Urinary bladder (tissue), 4 donors: ENCODE measurements at places on chromosomes 4 and X. TPM values are rescaled to one million over a fixed set of nuclear protein-coding genes. Genes with fewer than 3 reads are reported as not detected.

GRCh38 chr4:4349867-4350266, 37.0 kb upstream of the NSG1 start:
- no peak for DNase-seq

DNA sequence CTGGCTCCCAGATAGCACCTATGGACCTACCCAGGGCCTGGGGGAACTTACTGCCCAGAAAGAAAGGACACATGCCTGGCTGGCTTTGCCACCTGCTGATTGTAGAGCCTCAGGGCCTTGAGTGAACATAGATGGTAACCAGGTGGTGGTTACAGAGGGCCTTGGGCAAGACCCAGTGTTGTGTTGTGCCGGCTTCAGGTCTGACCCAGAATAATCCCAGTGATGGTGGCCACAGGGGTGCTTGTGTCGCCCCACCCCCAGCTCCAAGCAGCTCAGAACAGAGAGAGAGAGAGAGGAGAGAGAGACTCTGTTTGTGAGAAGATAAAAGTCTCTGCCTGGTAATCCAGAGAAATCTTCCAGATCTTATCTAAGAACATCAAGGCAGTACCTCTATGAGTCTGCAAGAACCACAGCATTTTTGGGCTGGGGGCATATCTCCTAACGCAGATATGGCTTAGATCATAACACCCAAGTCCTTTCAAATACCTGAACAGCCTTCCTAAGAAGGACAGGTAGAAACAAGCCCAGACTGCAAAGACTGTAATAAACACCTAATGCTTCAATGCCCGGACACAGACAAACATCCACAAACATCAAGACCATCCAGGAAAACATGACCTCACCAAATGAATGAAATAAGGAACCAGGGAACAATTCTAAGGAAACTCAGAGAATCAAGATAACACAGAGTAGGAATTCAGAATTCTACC, 16.3 kb upstream of the RP2 start:
- no peak for DNase-seq

DNA sequence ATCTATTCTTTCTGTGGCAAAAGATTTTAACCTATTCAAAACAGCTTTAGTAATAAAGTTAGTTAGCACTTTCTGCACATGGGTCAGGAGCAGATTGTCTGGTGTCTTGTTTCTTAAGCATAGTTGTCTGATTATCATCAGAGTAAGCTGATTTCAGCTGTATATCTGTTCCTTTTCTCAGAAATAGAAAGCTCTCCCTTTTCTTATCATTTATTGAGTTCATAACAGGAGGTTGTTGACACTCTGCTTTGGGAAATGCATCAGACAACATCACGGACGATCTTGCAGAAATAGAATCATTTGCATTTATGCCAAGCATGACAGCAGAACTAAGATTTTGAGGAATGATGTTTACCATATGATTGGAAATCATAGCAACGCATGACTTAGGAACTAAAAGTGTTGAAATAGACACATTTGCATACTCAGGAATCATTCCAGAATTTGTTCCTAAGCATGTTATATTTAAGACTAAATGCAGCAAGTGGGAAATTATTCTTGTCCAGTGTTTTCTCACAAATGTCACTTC, 66.7 kb downstream of the RBMX2 start:
- DNase-seq, result no peak

- no peak for DNase-seq
Observed at GRCh38 chrX:9609987-9610386, 145.1 kb downstream of the TBL1X start.

DNA sequence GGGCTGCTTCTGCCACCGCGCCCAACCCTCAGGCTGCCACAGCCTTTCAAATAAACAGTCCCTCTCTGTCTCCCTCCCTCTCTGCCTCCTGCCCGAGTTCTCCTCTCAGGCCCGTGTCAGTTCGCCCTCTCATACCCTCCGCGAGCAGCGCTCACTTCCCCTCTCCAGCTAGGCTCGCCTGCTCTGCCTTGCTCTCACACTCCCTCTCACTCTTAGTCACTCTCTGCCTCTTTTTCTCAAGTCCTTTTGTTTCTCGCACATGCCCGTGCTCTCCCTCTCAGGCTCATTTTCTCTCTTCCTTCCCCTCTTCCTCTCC, 3.2 kb downstream of the EFNB1 start:
- DNase-seq, result no peak

DNA sequence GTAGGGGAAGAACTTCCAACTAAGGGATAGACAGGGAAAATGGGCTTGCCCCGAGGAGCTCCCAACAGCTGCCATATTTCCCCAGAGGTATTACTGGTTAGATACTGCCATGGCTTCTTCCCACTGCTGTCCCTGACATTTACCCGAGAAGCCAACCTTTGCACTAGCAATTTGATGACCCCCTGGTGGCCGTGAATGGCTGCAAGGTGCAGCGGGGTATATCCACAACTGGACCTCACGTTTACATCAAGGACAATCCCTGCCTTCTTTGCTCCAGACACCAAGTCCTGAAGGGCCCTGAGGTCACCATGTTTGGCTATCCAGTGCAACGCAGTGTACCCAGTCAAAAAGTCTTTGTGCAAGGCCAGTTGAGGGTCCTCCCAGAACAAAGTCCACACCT, 2.3 kb downstream of the SOWAHB start:
- no peak for DNase-seq

- no peak for DNase-seq
Observed at GRCh38 chr4:159353422-159354116, 250.7 kb downstream of the RAPGEF2 start.

DNA sequence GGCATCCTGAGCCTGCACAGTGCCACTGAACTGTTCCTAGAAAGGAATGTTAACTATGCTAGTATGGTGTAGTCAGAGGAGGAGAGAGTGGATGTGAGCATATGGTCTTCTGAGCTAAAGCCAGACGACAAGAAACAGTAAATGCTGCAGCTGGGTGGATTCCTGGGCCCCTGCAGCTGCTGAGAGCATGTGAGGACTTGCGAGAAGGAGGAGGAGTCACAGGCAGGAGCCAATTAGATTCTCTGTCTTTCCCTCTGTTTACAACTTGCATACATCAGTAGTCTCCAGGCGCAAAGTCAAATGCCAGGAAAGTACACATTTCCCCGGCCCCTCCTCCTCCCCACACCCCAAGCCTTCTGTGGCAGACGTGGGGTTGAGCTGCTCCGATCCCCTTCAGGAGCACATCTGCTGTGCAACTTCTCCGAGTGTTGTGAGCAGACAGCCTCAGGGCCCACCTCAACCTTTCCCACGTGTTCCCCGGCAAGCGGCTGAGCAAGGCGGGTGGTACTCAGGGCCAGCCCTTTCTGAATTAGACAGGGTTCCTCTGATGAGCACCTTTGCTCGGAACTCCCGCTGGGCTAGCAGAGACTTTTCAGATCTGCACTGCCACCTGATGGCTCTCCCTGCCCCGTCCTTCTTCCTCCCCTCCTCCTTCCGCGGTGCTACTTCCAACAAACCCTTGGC, 108.7 kb upstream of the ATP6AP2 start:
- DNase-seq, result peak; percentile 69

DNA sequence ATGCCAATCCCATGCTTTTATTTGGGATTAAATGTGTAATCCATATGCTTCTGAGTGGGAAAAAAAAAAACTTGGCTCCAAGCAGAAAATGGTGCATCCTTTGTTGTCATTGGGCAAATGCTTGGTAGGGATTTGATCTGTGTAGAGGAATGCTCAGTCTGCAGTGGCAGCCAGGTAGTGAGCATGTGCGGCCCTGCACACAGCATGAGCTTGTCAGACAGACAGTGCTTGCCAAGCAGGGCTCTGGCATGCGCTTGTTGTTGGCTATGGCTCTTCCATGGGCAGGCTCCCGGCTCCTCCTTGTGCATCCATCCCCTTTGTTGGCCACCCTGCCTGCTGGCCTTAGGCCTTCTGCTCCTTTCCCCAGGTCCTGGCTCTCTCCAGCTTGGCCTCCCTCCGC, 130.3 kb downstream of the GPR143 start:
- no peak for DNase-seq

- DNase-seq, result no peak
Observed at GRCh38 chrX:107804427-107804826, 21.2 kb upstream of the MID2 start.

- no peak for DNase-seq
Observed at GRCh38 chr4:107999932-108000539, 10.3 kb downstream of the HADH start.

DNA sequence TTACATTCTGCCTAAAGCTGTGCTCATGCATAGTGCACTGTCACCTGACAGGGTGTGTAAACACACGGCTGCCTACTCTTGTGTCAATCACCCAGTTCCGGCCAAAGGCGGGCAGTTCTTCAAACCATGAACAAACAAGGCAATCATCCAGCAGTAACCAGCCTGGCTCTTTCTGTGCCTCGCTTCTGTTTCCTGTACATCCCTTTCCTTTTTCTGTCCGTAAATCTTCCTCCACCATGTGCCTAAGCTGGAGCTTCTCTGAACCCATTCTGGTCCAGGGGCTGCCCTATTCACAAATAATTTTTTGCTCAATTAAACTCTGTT, 60.8 kb upstream of the CBR4 start:
- DNase-seq, result no peak

DNA sequence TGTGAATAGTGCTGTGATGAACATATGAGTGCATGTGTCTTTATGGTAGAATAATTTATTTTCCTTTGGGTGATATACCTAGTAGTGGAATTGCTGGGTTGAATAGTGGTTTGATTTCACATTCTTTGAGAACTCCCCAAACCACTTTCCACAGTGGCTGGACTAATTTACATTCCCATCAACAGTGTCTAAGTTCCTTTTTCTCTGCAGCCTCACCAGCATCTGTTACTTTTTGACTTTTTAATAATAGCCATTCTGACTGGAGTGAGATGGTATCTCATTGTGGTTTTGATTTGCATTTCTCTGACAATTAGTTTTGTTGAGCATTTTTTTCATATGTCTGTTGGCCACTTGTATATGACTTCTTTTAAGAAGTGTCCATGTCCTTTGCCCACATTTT, 29.1 kb downstream of the JADE3 start:
- no peak for DNase-seq

- DNase-seq, result no peak
Observed at GRCh38 chr4:160319868-160320260, 1217.0 kb downstream of the RAPGEF2 start.

- no peak for DNase-seq
Observed at GRCh38 chr4:82696117-82696860, 102.3 kb downstream of the SCD5 start.

GRCh38 chr4:111854494-111855087, 290.7 kb upstream of the FAM241A start:
- DNase-seq, result no peak

DNA sequence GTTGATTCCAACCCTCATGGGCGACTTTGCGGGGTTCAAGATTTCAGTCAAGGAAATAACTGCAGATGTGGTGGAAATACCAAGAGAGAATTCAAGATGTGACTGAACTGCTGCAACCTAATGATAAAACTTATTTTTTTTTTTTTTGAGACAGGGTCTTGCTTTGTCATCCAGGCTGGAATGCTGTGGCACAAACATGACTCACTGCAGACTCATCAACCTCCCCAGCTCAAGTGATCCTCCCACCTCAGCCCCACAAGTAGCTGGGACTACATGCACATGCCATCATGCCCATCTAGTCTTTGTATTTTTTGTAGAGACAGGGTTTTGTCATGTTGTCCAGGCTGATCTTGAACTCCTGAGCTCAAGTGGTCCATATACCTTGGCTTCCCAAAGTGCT, 19.5 kb upstream of the WDFY3 start:
- no peak for DNase-seq

DNA sequence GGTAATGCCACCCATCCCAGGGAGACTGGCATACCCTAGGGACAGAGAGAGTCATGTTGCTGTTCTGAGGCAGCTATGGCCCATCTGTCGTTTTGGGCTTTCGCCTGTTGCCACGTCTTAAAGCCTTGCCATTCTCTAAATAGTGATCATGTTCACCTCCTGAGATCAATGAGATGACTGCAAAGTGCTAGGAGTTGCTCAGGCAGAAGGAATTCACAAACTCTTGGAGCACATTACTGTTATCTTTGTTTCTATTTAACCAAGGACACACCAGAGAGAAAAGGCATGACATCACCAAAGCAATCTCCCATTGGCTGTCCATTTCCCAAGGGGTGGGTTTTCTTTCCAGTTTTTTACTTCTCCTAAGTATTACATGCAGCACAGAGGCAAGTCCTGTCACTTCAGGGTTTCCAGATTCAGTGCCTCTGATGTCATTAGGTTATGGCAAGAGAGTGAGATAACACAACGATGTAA, 37.1 kb upstream of the SETD7 start:
- DNase-seq, result no peak

GRCh38 chrX:115591856-115592842, 31.2 kb downstream of the PLS3 start:
- DNase-seq, result no peak

DNA sequence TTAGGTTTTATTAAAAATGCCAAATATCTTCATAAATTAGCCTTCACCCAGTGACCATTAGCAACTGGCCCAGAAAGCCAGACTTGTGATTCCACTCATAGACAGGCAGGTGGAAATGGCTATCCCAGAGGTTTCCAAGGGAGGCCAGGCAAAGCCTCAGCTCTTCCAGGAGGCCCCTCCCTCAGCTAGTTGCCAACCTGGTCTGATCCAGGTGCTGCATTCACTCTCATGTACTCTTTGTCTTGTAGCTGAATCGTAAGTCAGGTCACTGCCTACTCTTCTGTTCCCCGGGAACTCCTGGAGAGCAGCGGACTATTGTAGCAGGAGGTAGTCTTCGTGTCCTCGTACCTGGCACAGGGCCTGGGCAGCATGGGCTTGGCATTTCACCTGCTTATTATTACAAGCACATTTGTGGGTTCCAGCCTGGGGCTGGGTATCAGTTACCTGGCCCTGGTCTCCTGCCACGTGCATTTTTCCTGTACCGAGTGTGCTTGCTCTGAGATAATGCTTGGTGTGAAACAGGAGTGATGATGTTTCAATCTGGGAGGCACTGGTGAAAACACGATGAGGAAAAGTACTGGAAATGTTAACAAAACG, 101.6 kb downstream of the FAM193A start:
- DNase-seq, result no peak

- no peak for DNase-seq
Observed at GRCh38 chr4:145589916-145590702, 29.1 kb upstream of the MMAA start.

DNA sequence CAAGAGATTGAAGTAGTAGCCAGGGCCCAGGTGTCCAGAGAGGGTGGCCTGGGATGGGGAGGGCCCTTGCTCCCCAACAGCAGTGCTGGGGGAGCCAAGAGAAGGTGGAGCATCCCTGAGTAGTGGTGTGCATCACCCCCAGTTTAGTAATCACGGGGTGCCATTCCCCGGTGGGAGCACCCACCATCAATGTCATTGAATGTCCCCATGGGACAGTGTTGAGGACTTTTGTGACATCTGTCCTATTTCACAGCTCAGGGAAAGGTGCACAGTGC, 4.4 kb upstream of the CPZ start:
- DNase-seq, result no peak

GRCh38 chr4:41427306-41427882, 110.6 kb upstream of the LIMCH1 start:
- DNase-seq, result no peak

Gene RNF4
- total RNA-seq, result 38.4 TPM

Gene CD38
- 2.0 TPM for total RNA-seq

Gene PRSS12
- total RNA-seq, result 34.7 TPM

Gene THAP6
- total RNA-seq, result 38.6 TPM

Gene USP17L28
- not detected for total RNA-seq

Gene BCORL1
- 4.5 TPM for total RNA-seq

Gene TCP11X2
- not detected for total RNA-seq

Gene IL1RAPL1
- 21.3 TPM for total RNA-seq

Gene SASH3
- total RNA-seq, result 2.6 TPM

Gene RWDD4
- total RNA-seq, result 31.4 TPM

Gene MAGT1
- total RNA-seq, result 108 TPM
